Right ventricle myocardium superior (tissue), 1 donor: ENCODE measurements at places on chromosomes 3 and 15. TPM values are rescaled to one million over a fixed set of nuclear protein-coding genes. Genes with fewer than 3 reads are reported as not detected.

GCNT3 gene
- not detected for total RNA-seq

CA12 gene
- total RNA-seq = 0.27 TPM

ITGA11 gene
- total RNA-seq = 32.2 TPM

CNTN3 gene
- total RNA-seq = 2.2 TPM

TTLL13 gene
- total RNA-seq = not detected

ABHD17C gene
- total RNA-seq = 8.0 TPM

PGBD4 gene
- 1.3 TPM for total RNA-seq

LRRC2 gene
- total RNA-seq = 122 TPM

SPATA12 gene
- total RNA-seq = not detected

CACNA1D gene
- total RNA-seq = 0.78 TPM

CYP11A1 gene
- total RNA-seq = 0.51 TPM

DPPA2 gene
- not detected for total RNA-seq

MIX23 gene
- total RNA-seq = 25.0 TPM

FBXO40 gene
- 207 TPM for total RNA-seq

SERINC4 gene
- total RNA-seq = 0.19 TPM

RARRES1 gene
- 9.1 TPM for total RNA-seq

PPP1R14D gene
- not detected for total RNA-seq
